ENCODE measurements at places on chromosomes 3 and 15.

- no peak for DNase-seq
Observed at GRCh38 chr3:89306540-89306939, 199.1 kb downstream of the EPHA3 start.

DNA sequence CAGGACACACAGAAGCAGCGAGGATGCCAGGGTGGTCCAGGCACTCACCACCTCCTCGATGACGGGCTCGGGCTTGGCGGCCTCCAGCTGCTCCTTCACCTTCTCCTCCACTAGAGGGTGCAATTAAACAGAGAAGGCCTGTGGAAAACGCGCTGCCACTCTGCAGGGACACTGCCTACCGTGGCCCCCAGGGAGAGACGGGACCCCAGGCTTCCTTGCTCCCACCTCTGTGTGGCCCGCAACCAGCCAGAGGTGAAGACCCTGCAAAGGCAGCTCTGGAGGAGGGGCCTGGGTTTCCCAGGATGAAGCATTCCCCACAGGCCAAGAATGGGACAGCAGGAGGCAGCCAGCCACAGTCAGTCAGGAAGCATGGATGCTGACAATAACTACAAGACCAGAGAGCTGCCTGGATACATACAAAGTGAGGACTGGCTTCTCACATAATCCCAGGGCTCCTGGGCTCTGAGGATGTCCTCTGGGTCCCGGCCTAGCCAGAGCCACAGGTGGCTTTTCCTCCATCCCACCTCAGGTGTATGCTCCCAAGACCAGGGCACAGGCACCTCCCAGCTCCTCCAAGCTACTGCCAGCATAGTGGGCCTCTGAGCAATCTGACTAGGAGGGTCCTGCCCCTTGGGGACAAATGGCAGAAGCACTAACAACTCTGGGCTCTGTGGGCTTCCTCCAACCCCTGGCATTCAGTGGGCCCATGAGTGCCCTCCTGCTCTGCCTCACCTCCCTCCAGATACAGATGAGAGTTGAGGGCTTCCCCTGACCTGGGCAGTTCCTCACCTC, 46.2 kb downstream of the PTH1R start:
- DNase-seq: peak; percentile 58

DNA sequence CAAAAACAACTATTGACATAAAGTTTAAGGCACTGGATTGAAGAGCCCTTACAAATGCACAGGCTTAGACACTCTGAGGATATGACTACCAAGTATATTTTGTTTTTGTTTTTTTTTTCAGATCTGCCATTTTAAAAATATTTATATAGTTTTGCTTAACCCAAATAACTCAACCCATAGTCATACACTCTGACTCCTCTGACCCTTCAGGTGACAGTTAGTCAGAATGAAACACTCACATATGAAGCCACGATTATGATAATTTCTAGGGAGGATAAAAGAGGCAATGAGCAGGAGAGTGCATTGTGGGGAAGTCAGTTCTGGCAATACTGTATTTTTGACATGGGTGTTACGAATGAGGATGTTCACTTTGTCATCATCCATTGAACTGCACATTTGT, 774.7 kb downstream of the MECOM start:
- DNase-seq: no peak

DNA sequence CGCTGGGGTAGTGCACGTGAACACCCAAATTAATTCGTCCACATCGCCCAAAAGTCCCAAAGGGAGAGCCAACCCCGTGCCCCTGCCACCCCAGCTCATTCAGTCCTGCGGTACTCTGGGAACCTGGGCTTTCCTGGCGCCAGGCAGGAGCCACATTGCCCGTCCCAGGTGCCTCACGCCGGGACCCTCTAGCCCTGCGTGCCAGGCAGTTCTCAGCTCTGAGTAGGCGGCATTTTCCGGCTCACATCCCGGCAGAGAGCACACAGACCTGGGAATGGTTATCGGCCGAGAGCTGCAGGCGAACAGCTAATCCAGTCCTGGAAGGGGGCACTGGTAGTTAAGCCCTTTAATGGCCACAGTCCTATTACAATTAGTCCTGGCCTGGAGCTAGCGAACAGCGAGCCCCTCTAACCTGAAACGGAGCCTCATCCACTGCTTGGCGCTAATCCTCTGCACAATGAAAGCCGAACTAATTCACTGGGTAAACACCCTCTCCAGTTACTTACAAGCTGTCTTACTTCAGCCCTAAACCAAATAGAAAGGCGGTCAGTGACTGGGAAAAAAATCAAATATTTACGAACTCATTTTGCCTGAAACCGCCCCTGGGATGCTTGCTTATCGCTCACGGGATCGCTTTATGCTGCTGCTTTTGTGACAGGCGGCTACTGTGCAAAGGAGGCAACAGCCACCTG, 254.6 kb upstream of the SOX14 start:
- DNase-seq: no peak

- no peak for DNase-seq
Observed at GRCh38 chr3:4712109-4712508, 219.0 kb downstream of the ITPR1 start.

DNA sequence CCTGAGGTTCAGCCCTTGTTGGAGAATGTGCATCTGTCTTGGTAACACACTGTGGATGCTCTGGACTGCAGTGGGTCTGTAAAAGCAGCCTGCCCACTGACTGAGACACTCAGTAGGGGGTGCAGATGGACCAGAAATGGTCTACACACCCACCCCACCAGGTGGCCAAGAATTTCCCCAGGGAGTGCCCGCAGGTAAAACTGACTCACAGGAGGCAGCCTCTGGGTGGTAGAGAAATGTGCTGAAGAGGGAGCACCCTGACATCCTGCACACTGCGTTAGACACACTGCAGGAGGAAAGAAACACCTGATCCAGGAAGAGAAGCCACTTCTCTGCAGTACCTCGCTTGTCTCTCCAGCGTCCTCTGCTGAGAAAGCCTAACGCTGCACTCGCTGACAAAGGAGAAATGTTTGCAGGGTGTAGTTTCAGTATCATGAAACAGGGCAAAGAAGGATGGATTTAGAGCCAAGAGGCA, 109.5 kb upstream of the ABHD17C start:
- no peak for DNase-seq

DNA sequence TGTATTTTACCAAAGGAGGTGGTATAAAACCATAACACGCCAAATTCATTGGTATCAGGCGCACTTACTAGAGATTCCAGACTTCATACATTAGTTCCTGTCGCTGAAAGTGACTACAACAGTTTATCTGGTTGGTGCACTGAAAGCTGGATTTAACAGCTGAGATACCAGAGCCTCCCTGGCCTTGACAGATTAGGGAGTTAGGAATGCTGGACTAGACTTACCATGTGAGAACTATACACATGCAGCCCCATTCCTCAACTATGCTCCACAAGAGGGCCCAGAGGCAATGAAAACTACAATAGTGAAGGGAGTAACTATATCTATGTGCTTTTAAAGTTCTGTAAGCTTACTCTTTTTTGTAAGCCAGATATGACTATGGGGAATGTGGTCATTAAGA, 174.4 kb downstream of the STAG1 start:
- DNase-seq: no peak

DNA sequence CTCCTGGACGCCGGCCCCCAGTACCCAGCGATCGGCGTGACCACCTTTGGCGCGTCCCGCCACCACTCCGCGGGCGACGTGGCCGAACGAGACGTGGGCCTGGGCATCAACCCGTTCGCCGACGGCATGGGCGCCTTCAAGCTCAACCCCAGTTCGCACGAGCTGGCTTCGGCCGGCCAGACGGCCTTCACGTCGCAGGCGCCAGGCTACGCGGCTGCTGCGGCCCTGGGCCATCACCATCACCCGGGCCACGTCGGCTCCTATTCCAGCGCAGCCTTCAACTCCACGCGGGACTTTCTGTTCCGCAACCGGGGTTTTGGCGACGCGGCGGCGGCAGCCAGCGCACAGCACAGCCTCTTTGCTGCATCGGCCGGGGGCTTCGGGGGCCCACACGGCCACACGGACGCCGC, 956 bp downstream of the ZIC1 start:
- DNase-seq: no peak

- DNase-seq: no peak
Observed at GRCh38 chr3:195212749-195213375, 58.1 kb downstream of the XXYLT1 start.

GRCh38 chr3:190167936-190168680, 47.4 kb upstream of the P3H2 start:
- no peak for DNase-seq

DNA sequence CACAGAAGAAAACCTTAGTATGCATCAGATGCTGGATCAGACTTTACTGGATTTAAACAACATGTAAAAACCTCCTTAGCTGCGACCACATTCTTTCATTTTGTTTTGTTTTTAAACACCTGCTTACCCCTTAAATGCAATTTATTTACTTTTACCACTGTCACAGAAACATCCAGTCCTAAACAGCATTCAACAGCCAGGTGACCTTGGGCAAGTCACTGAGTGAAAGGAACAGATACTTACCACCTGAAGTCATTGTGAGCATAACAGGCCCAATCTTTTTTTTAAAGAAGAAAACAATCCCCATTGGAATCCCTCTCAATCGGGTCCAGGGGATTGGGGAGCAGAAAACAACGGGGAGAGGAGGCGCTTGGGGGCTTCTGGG, 390 bp downstream of the STARD5 start:
- no peak for DNase-seq

DNA sequence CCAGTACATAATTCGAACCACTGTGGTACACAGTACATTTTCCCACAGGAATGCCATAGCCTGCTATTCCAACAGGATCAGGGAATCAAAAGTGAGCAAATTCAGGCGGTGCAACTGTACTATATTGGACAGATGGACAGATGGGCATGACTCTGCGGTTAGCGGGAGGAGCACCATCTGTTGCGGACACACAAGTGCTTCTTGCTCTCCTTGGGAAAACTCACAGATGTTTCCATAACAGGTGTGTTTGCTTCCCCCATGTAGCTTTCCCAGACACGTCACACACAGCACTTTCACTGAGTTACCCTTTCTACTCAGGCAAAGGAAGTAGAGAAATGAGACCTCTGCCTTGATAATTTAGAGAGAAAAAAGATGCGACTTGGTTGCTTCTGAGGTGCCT, 325.1 kb upstream of the THBS1 start:
- no peak for DNase-seq

DNA sequence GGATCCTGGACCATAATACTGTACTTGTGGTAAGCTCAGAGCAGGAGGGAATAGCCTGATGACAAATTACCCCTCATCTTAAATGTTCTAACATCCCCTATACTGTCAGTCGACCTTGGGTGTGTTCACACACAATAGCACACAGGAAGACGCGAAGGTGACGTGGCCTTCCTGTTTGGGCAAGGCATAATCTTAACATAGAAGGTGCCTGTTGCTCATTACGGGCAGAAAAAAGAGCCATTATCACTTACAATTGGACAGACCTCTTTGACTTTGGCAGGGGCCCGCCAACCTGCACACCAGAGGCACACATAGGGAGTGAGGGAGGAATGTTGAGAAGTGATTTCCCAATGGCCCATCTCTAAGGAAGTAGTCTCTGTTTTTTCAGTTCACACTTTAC, 144.2 kb downstream of the ANO10 start:
- peak; percentile 67 for DNase-seq

- no peak for DNase-seq
Observed at GRCh38 chr15:50018491-50018890, 100.5 kb downstream of the ATP8B4 start.

GRCh38 chr15:66498501-66499386, 1.2 kb upstream of the SNAPC5 start:
- peak; percentile 39 for DNase-seq

DNA sequence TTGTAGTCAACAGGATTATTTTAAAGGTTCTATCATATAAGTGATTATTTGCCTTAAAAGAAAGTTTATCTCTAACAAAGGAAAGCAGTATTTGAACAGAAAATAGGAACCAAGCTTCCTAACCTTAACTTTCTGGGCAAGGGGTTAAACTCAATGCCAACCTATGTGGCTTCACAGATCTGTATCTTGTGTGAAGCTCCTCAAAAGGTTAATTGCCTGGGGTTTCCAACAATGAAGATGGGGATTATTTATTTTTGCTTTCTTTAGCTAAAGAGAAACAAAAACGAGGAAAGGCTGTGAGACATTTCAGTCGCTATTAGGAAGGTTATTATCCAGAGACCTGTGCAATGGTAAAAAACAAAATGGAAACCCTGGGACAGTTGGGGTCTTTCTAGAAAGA, 1.1 kb upstream of the WDR82 start:
- no peak for DNase-seq

DNA sequence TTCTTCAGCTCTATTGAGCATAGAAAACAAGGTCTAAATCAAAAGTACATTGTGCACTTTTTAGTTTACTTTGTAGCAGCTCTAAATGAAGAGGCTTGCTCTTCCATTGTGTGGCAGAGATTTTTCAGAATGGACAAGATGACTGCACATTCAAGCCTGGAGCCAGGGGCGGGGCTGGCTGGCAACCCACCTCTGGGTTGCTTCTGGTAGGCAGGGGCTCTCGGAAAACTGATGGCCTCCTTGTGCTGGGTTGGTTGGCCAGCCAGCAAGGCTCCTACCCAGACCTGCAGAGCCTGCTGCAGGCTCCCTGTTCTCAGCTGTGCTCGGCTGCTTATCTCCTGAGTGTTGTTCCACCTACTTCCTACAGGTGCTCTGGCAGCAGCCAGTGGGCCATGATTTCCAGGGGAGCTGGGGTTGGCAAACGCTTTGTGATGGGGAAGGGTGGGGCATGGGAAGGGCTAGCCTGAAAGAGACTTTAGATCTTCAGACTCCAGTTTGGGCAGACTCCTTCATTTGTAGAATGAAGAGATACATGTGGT, 8.8 kb downstream of the BSN start:
- no peak for DNase-seq

GRCh38 chr15:52005748-52006701, 13.0 kb upstream of the MAPK6 start:
- peak; percentile 91 for DNase-seq

Data from activated CD4-positive, alpha-beta T cell treated with anti-CD3 and anti-CD28 coated beads, Interleukin-2, Interleukin-6, amounts not matched to agents 100 ng/mL and 50 ng/mL, durations not matched to agents 16 hours and 8 hours (primary cell).